ENCODE measurements at places on chromosomes 6 and 20. TPM values are rescaled to one million over a fixed set of nuclear protein-coding genes. Genes with fewer than 3 reads are reported as not detected.

GRCh38 chr6:169266261-169266660 is 12.6 kb upstream of the THBS2 start:
- no peak for DNase-seq

DNA sequence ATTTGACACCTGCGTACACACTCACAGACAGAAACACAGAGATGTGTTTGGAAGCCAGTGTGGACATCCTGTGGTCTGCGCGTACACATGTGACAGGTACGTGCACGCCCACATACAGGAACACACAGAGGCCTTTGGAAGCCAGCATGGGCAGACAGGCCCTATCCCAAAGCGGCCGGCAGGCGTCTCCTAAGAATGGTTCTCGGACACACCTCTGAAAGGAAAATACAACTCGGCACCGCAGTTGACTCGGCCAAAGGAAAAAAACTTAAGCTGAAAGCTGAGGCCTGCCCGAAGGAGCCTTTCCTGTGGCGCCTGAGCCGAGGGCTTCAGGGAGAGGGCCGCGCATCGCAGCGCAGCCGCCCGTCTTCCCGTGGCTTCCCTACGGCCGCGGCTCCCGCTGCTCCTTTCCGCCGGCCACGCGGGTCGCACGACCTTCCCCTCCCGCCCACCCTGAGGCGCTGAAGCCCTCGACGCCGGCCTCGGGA is 1.4 kb upstream of the CEP43 start:
- peak; percentile 54 for DNase-seq

GRCh38 chr6:9039258-9039657 is 603.9 kb upstream of the SLC35B3 start:
- no peak for DNase-seq

Gene L3MBTL1
- total RNA-seq, result 3.3 TPM

- DNase-seq, result no peak
Measured at GRCh38 chr6:52922161-52922560, 12.7 kb upstream of the GSTA3 start.

GRCh38 chr6:43450699-43451131 is 4.6 kb downstream of the DLK2 start:
- no peak for DNase-seq

DNA sequence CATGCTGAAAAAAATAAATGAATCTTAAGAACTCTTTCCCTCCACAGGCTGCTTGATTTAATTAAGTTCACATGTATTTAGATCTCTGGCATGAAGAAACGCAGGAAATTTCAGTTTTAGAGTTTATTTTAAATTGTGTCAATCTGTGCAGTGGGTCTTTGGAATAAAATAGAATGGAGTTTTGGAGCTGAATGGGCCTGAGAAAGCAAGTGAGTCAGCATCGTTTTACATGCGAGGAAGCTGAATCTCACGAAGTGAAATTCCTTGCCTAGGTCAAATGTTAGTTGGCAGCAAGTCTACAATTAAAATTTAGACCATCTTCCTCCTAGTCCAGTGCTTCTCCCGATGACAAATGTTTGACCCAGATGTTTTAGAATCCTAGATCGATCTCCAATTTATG is 22.4 kb downstream of the MAP7 start:
- DNase-seq, result no peak

Gene THBS2
- total RNA-seq, result 22.7 TPM

Gene PET117
- total RNA-seq, result 10.7 TPM

Gene HLA-DPB1
- total RNA-seq, result 47.8 TPM

GRCh38 chr20:44850272-44850671 is 35.2 kb upstream of the YWHAB start:
- no peak for DNase-seq

GRCh38 chr6:137237413-137238170 is 18.4 kb upstream of the IFNGR1 start:
- DNase-seq, result no peak

- peak; percentile 77 for DNase-seq
Measured at GRCh38 chr6:111105578-111105977, 18.3 kb downstream of the SLC16A10 start.

GRCh38 chr20:21394551-21394950 is 2.8 kb downstream of the NKX2-4 start:
- DNase-seq, result no peak

Gene FILIP1
- 86.3 TPM for total RNA-seq

Gene PROCR
- total RNA-seq, result 26.9 TPM

DNA sequence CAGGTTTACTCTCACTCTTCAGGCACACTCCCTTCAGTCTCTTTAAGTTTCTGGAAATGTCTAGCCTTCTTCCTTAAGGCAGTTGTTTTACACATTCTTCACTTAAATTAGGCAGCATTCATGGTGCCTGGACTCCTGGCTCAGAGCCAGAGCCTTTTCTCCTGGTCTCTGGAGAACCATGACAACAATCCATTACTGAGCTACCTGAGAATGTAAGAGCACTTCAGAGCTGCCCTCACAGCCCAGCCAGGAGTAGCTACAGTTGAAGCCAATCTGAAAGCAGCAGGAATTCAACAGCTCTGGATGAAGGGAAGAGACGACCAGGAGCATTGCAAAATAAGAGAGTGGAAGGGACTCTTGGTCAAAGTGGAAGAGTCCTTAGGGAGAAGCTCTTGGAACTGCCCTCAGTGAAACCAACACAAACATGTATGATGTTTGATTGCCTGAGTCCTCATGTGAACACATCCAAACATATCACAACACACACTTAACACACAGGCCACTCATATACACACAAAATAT is 416.8 kb upstream of the SPTLC3 start:
- no peak for DNase-seq

Gene MYLK2
- total RNA-seq, result not detected

GRCh38 chr6:75693534-75693933 is 55.5 kb upstream of the MYO6 start:
- no peak for DNase-seq

DNA sequence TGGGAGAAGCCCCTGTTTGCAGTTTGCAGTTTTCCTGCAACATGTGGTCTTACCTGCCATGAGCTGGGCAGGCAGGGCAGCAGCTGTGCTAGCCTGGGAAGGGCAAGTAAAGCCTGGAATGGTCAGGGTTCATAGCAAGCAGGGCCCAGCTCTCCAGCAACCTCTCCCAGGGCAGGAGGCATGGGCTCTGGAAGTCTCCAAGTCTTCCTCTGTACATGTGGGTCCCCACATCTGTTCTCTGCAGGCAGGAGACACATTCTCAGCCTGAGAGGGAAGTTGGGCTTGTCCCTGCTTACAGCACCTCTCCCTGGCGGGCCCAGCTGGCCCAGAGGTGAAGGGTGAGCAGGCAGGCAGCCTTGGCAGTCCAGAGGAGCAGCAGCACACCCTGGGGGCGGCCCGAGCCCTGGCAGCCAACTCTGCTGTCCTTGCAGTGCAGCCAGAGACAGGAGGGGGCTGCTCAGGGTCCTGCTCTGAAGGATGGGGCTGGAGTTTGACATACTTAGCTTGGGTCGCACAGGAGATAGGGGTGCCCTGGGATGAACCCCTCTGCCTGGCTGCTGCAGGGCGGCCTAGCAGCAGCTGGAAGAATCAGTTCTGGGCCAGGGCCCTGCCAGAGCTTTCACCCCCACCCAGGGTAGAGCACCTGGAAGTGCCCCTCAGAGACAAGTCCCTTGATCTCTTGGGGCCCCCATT is 176.0 kb downstream of the MRPL14 start:
- DNase-seq, result peak; percentile 58

Gene C6orf62
- total RNA-seq, result 58.1 TPM

DNA sequence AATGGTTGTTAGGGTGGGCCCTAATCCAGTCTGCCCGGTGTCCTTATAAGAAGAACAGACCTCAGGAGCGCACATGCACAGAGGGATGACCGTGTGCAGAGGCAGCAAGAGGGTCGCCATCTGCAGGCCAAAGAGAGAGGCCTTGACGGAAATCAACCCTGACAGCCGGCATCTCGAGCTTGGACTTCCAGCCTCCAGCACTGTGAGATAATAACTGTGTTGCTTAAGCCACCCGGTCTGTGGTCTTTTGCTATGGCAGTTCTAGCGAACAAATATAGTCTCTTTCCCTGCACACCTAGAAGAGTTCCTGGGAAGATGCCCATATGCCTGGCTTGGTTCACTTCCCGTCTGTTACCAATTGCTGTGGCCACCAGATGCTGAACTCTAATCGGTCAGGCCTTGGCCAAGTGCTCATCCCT is 35.3 kb upstream of the PTGIS start:
- peak; percentile 52 for DNase-seq

DNA sequence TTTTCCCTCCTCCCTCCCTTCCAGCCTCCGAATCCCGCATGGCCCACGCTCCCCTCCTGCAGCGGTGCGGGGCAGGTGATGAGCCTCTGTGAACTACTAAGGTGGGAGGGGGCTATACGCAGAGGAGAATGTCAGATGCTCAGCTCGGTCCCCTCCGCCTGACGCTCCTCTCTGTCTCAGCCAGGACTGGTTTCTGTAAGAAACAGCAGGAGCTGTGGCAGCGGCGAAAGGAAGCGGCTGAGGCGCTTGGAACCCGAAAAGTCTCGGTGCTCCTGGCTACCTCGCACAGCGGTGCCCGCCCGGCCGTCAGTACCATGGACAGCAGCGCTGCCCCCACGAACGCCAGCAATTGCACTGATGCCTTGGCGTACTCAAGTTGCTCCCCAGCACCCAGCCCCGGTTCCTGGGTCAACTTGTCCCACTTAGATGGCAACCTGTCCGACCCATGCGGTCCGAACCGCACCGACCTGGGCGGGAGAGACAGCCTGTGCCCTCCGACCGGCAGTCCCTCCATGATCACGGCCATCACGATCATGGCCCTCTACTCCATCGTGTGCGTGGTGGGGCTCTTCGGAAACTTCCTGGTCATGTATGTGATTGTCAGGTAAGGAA is at the start of gene OPRM1:
OPRM1 (plus strand) TSS at position 10 of the 612 bp plus-strand sequence; CDS start at position 315, 305 bp downstream.
- peak; percentile 33 for DNase-seq

Gene B3GAT2
- total RNA-seq, result not detected

GRCh38 chr6:67687396-67687795 is 947.7 kb upstream of the ADGRB3 start:
- no peak for DNase-seq

DNA sequence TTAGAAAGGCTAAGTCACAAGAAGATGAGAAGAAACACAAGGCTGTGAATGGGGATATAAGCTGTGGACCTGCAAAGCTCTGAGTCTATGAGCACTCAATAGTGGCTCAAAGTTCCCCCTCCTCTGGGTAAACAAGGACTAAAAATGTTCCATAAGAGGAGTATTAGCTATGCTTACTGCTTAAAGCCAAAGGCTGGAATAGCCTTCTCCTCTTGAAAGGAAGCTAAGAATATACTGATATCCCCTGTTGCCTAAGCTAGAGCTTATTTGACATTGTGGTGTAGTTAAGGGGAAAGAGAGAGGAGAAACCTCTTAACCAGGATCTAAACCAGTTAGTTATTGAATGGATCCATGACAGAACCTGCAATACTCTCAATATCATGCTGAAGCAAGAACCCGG is 45.8 kb downstream of the NOL7 start:
- no peak for DNase-seq

Gene DOK5
- 10.9 TPM for total RNA-seq

DNA sequence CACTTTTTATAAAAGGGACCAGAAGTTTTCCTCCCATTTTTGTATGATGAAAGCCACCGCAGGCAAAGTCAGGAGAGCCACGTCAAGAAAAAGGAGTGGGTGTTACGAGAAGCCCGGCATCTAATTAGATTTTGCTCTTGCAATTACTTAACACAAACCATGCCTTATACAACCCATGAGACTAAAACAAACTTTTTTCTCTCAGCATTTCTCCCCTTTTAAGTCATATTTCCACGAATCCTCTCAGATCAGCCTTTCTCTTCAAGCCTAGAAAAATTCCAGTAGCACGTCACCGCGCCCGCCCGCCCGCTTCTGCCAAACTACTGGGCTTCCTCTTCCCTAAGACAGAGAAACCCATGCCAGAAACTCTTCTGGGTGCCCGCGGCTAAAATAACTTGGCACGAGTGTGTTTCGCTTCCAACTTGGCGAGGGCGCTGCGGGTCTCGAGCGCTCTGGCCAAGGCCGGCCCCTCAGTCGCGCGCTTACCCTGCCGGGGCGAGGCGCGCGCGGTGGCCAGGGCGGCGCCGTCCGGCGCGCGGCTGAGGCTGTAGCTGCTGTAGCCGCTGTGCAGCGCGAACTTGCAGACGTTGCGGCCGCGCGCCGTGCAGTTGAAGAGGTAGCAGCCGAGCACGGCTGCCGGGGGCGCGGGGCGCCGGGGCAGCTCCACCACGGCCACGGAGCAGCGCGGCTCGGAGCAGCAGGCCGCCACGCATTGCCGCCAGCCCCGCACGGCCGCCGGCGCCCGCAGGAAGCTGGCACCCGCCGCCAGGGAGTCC is 1.0 kb downstream of the LRP11 start:
- DNase-seq, result peak; percentile 74

DNA sequence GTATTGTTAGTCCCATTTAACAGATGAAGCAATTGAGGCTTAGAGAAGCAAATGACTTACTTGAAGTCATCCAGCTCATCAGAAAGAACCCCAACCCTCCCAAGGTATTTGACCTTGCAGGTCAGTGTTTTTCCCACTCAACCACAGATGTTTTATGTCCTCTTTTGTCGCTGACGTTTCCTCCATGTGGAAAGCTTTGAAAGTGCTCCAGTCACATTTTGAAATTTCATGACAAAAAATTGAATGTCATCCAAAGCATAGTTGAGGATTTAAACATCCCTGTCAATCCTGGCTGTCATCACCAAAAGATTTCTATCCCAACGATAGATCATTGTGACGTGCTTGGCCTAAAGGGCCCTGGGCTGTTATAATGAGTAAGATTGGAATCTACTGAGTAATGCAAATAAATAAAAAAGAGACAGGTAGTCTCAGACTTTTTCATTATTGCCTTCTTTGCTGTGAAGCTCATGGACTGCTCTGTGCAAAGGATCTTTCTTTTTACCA is 102.7 kb downstream of the TSHZ2 start:
- no peak for DNase-seq

GRCh38 chr6:100459592-100460184 is 5.0 kb downstream of the SIM1 start:
- DNase-seq, result no peak

DNA sequence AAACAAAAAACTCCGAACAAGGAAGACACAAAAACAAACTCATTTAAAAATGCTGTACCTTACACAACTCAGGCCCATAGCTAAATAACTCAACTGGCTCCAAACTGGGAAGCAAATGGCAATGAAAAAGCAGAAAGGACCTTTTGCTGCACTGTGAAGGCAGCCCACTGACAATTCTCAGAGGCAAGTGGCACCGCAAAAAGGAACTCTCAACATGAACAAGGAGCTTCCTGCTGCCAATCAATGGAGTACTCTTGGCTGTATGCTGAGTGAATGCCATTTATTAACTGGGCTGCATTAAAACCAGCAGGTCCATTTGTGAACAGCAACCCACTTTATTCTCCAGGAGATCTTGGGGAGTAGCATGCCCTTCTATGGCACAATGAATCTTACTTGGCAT is 209.9 kb downstream of the PTPRK start:
- no peak for DNase-seq

GRCh38 chr6:118865100-118865391 is 28.9 kb upstream of the ASF1A start:
- DNase-seq, result no peak

DNA sequence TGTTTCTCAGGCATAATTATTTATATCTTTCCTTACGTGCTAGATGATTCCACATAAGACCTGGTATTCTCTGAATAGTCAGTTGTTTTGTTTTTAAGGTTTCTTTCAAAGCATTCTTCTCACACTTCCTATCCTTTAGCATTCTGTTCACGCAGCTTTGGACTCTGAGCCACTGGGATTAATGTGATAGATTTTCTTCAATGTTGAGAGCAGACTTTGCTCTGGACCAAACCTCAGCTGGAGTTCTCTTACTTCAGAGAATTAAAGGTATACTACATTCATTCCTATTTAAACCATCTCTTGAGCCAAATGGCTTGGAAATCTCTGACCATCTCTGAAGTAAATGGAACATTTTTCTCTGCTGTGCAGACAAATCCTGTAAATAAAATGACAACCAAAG is 70.7 kb upstream of the TRAF3IP2 start:
- no peak for DNase-seq

All from left cardiac atrium (tissue), 4 donors.